ENCODE measurements at places on chromosomes 3 and 15.

- DNase-seq = no peak
These were observed at the start of gene PRR23E for GRCh38 chr3:127192576-127193232. Gene PRR23E, plus strand, starts transcription at chr3:127193131. Its CDS starts 3,555 bp downstream, at chr3:127196686.

- no peak for DNase-seq
These were observed 7.4 kb upstream of the EIF4A2 start for GRCh38 chr3:186775999-186776398.

DNA sequence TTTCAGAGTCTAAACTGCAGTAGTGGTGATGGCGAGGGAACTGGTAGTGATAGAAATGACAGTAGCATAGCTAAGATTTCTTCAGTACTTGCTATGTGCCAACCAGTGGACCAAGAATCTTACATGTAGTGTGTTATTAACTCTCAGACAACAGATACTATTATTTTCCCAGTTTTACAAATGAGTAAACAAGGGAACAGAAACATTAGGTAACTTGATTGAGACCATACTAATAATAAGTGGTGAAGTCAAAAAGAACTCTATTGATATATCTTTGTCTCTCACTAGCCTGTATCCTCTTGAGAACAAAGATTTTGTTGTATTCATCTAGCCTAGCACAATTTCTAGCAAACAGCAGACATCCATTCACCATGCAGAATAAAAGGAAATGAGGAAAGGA, 250.1 kb downstream of the ZBTB20 start:
- no peak for DNase-seq

- DNase-seq = no peak
These were observed 43.7 kb upstream of the ADAMTS17 start for GRCh38 chr15:100385300-100386050.

DNA sequence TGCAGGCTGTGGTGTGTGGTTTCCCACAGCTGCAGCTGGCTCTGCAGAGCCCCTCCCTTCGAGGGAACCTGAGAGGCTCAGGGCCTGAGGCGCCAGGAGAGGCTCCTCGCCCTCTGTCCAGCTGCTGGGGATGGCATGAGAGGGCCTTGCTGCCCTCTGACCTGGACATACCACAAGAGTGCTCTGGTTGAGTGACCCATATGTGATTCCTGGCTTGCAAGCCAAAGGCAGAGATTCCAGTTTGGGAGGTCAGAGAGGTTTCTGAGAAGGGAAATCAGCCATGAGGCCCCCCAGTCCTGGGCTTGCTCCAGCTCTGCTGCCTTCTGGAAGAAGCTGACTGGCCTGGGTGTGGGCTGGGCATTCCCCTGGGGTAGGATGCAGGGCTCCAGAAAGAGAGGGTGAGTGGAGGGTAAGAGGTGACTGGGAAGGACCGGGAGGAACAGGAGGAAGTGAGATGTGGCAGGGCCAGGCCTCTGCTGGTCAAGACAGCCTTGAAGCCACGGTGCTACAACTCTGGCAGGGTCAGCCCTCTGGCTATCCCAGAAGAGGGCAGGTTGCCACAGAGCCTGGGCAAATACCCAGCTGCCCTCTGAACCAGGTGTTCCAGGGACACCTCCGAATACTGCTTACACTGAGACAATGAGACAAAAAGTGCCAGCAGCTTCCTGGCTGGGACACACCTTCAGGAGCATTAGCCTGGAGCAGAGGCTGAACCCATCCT, 16.0 kb upstream of the SRP14 start:
- DNase-seq = peak; percentile 53

DNA sequence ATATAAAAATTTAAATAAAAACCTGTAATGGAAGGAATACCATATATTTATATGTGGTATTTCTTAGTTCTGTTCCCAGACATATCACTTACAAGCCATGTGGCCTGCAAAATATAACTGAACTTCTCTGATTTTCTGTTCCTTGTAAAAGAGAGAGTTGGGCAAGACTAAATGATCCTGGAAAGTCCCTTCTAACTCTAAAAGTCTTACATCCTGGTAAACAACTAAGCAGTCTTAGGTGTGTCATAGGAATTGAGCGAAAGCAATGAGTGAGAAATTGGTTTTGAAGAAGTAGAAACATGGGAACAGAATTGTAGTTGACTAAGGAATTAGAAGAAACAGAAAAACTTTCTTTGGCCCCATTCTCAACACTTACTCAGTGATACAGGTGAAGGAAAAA, 25.3 kb upstream of the IL20RB start:
- no peak for DNase-seq

DNA sequence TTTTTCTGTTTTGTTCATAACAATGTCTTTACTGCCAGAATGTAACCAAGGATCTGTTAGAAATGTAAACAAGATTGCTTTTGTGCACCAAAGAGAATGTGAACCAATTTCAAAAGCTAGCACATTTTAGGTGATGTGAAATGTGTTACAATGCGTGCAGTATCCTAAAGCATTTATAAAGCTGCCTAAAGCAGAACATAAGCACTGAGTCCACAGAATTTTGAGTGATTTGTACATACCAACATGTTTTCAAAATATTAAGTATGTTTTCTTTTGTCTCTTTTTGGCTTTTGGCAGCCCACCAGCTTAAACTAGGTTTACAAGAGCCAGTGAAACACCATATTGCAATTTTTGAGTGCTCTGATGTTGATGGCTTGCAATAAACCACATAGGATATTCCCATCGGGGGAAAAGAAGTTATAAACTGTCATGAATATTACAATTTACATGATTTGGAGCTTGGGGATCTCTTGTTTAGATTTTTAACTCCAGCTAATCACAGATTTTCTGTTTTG, 364.0 kb downstream of the ZIC1 start:
- DNase-seq = no peak

- DNase-seq = no peak
These were observed 91.9 kb downstream of the PCSK6 start for GRCh38 chr15:101397521-101398003.

All from H4 (cell line).